ENCODE measurements at places on chromosomes 5 and 9.
A peak's percentile ranks its signal among the peaks of the same experiment; 100 is the strongest.

GRCh38 chr9:117046666-117047327 is 359.7 kb downstream of the TRIM32 start:
- no peak for DNase-seq

- DNase-seq, result no peak
Measured at GRCh38 chr9:37509536-37509935, 23.8 kb downstream of the POLR1E start.

GRCh38 chr9:109812818-109813281 is 32.9 kb downstream of the PALM2AKAP2 start:
- no peak for DNase-seq

DNA sequence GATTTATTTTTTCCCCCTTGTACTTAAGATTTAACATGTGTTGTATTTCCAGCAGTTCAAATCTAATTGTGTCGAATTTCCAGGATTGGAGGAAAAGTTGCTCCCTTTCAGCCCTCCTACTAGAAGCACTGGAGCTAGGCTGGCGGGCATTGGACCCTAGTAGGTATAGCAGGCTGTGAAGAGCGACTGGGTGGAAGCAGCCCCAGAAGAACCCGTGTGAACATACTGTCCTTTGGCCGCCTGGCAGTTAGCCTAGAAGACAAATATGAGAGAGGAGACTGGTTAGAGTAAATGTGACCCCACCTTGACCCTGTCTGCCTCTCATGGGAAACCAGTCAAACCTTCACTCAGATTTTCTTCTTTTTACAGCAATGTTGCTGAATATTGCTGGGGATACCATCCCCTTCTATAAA is 13.9 kb downstream of the ALDOB start:
- DNase-seq, result no peak

- peak; percentile 31 for DNase-seq
Measured at GRCh38 chr5:36369219-36369690, 67.6 kb upstream of the RANBP3L start.

DNA sequence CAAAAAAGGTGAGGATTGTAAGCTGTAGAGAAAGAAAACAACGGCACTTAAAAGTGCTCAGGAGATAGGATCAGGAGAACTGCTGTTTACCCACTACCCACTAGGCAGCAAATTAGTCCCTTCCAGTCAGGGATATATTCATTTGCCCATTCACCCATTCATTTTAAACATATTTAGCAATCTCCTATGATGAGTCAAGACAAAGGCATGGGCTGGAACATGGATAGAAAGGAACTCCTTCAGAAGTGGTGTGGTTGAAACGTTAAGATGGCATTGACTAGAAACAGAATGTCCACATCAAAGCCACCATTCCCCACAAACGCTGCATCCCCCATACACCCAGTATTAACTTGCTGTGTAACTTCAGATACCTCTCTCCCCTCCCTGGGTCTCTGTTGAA is 225.7 kb downstream of the ASTN2 start:
- DNase-seq, result no peak

DNA sequence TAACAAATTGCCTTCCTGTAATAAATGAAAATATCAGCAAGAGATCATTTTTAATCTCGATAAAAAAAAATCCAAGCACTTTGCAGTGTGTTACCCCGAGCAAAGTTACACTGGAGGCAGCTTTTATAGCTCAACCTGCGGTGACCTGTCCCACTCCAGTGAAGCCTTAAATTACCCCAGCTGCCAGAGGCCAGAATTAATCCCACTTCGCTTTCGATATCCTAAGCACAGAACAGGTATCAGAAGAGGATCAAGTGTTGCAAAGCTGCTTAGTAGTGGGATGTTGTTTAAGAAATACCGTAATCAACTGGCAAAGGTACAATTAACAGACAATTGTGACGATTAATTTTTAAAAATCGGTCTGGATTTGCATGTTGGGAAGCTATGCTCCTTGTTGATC is 314.0 kb downstream of the AGTPBP1 start:
- no peak for DNase-seq

DNA sequence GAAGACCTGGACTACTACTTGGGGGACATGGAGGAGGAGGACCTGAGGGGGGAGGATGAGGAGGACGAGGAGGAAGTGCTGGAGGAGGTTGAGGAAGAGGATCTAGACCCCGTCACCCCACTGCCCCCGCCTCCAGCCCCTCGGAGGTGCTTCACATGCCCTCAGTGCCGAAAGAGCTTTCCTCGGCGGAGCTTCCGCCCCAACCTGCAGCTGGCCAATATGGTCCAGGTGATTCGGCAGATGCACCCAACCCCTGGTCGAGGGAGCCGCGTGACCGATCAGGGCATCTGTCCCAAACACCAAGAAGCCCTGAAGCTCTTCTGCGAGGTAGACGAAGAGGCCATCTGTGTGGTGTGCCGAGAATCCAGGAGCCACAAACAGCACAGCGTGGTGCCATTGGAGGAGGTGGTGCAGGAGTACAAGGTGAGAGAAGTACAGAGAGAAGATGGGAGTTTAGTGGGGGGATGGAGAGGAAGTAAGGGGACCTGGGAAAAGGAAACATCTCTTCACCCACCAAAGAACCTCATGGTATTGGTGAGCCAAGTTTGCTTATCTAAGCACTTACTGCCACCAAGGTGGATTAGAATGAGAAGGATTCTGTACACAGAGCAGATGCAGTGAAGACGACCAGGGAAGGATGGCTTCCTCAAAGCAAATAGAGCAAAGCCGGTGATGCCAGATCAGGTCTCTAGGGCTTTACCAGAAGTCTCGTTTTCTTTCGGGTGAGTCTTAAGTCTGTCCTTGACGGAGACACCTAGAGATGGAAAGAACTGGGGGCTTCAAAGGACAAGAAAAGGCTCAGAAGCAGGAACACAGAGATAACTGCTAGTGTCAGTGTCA is 1.5 kb downstream of the TRIM41 start:
- no peak for DNase-seq

Data from ELR (cell line).